ENCODE measurements at places on chromosomes 7 and 10. TPM values are rescaled to one million over a fixed set of nuclear protein-coding genes. Genes with fewer than 3 reads are reported as not detected.
A peak's percentile ranks its signal among the peaks of the same experiment; 100 is the strongest.

The SORBS1 gene
- 56.4 TPM for total RNA-seq

The ZNF853 gene
- 0.20 TPM for total RNA-seq

DNA sequence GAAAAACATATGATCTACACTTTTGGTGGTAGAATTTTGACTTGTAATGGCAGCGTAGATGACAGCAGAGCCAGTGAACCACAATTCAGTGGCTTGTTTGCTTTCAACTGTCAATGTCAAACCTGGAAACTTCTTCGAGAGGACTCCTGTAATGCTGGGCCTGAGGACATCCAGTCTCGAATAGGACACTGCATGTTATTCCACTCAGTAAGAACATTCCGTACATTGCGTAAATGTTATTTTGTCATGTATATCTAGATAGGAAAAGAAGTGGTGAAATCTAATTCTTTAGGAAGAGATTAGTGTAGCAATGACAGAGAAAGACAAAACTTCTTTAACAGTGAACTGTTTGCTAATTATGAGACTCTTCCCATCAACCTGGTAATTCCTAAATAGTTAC is 112.9 kb downstream of the PODXL start:
- DNase-seq: no peak

The PPP1R17 gene
- not detected for total RNA-seq

The TMEM270 gene
- not detected for total RNA-seq

GRCh38 chr10:123373591-123373990 is 219.4 kb downstream of the BUB3 start:
- DNase-seq: no peak

The CLRN3 gene
- total RNA-seq: 10.7 TPM

DNA sequence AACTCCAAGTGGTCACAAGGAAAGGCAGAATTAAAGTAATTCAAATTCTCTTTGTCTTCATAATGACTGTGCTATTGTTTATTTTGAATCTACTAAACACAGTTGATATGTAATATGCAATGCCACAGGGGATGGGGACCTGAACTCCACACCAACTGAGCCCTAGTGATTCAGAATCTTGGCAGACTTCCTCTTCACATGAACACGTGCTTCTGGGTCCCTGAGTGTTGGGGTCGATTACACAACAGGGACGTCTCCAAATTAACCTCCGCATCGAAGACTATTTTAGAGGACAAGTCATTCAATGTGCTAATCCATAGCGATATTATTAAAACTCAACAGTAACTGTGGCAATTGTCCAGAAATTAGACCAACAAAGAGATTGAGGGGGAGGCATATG is 95.3 kb upstream of the CARD11 start:
- DNase-seq: no peak

GRCh38 chr10:69810675-69811397 is 9.1 kb downstream of the COL13A1 start:
- DNase-seq: no peak

The STRIP2 gene
- 0.28 TPM for total RNA-seq

DNA sequence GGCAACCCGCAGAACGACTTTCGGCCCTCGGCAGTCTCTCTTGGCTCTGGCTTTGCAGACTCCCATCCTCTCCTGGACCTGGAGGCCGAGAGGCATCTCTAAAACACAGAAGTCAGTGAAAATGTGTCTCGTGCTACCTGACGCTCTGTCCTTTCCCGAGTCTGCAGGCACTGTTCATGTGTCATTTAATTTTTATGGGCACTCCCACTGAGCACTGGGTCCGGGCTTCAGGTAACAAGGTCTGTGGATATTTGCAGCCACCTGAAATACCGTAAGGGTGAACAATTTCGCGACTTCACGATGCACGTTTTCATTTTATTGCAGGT is 96.8 kb downstream of the GLRX3 start:
- no peak for DNase-seq

DNA sequence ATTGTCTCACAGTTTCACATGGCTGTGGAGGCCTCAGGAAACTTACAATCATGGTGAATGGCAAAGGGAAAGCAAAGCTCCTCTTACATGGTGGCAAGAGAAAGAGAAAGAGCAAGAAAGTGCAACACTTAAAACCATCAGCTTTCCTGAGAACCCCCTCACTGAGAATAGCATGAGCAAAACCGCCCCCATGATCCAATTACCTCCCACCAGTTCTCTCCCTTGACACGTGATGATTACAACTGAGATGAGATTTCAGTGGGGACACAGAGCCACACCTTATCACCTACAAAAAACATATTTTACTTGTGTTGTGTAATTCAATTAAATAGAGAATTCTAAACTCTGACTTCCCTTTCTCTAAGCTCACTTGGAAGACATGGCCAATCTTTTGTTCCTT is 80.2 kb downstream of the SEMA3C start:
- DNase-seq: no peak

DNA sequence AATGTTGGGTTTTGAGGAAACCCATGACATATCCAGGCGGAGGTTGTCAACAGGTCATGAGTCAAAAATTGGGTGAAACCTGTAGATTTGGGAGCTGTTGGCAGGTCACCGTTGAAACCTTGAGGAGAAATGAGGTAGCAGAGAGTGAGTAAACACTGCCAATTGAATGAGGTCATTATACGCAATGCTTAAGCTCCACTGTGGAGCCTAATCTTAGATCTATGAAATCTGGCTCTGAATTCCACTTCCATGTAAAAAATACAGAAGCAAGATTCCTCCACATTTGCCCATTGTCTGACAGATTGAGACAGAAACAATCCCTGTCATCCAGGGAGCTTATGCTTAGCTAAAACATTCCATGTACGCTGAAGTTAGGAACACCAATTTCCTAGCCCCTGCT is 76.0 kb upstream of the IL6 start:
- DNase-seq: no peak

GRCh38 chr7:28005075-28005846 is 175.3 kb downstream of the JAZF1 start:
- peak; percentile 91 for DNase-seq

DNA sequence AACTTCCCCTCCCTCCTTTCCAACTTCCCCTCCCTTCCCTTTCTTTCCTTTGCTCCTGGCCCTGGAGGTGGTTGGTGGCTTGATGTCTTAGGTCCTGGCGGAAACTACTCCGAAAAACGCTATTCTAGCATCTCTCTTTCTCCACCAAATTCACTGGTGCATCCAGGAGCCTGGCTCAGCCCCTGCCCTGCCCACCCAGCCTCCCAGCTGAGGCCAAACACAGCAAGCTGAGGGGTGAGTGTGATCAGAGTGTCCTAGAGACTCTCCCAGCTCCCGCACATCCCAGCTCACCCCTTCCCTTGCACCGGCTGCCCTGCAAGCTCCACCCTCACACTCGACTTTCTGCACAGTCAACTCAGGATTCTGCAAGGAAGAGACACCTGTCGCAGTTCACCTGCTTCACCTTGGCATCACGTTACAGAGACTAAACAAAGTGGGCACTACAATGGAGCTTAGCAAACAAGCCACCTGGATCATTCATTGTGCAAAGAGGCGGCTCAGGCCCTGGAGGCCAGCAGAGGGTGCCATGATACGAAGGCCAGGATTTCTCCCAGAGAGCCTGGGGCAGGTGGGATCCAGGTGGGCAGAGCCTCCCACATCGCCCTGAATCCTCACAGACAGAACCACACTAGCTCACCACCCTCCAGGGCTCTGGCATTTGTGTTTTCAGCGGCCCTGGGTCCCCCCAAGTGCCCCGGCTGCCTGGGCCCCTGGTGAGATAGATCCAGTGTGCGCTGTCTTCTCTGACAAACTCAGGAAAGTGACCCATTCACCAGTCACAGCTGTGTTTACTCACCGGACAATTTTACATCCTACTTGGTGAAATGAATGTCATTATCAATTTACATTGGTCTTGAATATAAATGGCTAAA is 169.6 kb downstream of the TCERG1L start:
- no peak for DNase-seq

DNA sequence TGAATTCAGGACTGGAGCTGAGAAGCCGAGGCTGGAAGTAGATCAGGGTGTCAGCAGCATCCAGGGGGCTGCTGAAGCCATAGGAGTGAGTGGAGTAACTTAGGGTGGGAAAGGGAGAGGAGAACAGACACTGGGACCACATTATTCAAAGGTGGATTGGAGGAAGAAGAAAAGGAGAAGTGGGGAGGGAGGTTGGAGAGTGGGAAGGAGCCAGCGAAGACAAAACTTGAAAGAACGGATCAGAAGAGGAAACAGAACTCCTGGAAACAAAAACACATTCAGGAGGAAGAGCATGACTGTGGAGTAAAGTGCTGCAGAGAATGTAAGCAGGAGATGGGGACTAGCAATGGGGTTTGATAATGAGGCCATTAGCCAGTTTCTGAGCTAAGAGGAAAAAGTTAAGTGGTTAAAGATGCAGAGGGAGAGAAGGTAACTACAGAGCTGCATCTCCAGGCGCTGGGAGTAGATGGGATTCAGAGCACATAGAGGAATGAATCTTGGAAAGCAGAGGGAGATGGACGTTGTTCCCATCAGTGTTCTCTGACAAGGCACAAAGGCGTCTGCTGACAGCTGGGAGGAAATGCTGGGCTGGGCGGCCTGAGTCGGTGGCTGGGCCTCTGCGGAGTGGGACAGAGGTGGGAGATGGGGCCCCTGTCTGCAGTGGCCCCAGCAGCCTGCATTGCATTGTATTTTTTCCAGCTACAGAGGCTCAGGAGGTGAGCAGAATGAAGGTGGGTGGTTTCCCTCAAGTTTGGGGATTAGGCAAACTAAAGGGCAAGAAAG is 63.1 kb upstream of the LEP start:
- DNase-seq: no peak

GRCh38 chr7:13476881-13477444 is 512.5 kb downstream of the ETV1 start:
- DNase-seq: no peak

DNA sequence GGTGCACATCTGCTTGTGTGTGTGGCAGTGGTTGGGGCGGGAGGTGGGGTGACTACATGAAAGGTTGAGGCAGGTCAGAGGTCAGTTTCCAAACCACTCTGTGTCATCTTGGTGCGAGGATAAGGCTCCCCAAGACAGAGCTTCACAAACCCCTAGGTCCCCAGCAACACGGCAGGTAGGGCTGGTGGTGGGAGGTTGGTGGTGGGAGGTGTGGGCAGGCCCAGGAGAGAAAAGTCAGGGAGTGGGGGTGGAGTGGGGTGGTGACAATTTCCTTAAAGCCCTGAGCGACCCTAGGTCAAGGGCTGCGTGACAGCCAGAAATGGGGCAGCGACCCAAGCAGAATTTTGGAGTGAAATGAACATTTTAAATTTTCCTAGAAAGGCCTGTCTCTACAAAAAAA is 1.6 kb upstream of the STRA8 start:
- DNase-seq: no peak

Data from right lobe of liver (tissue), 6 donors.